ENCODE measurements at places on chromosomes 11 and 22.

GRCh38 chr11:119029340-119030028 is 1.2 kb downstream of the SLC37A4 start:
- DNase-seq = peak; percentile 34

- no peak for DNase-seq
Observed at GRCh38 chr11:134032501-134033091, 36.3 kb upstream of the JAM3 start.

DNA sequence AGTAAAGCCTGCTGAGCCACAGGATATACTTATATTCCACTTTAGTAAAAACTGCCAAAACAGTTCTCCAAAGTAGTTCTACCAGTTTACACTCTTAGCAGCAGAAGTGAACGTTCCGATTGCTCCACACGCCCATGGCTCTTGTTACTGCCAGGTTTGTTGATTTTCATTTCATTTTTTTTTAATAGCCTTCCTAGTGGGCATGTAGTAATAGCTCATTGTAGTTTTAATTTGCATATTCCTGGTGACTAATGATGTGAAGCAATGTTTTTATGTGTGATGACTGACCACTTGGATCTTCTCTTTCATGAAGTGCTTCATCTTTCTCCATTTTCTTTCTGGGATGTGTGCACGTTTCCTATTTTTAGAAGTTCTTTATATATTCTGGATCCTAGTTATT is 4.8 kb upstream of the C11orf97 start:
- no peak for DNase-seq

- peak; percentile 51 for DNase-seq
Observed at GRCh38 chr11:75815345-75816168, 547 bp downstream of the UVRAG start.

DNA sequence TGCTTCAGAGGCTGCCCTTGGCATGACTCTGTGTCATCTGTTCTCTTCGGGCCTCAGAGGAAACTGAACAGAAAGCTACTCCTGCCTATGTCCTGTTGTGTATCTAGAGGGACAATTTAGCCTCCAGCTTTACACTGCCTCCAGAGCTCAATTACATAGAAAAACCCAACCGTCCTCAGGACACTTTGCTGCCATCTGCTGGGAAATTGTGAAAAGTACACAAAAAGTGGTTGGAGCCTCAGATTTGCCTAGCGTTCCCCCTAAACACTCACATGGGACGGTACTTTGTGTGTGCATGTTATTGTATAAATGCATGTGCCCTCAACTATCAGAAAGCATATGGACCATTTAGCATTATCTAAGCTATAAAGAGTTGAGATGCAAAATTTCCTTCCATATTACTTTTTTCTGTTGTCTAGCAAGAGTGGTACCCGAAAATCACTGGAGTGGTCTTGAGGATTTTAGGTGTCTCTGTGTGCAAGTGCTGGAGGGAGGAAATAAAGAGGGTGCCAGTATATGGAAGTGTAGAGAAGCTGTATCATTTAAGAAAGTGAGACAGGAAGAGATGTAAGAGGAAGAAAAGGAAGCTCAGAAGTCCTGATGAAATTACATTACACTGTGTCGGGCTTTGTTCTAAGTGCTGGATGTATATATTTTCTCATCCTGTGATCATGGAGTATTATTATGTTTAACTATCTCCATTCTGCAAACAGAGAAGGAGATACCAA is 8.7 kb upstream of the MS4A4E start:
- peak; percentile 19 for DNase-seq

GRCh38 chr11:124674168-124674517 is 439 bp downstream of the SPA17 start:
- peak; percentile 32 for DNase-seq

GRCh38 chr11:94960488-94960887 is 12.9 kb downstream of the CWC15 start:
- no peak for DNase-seq

- DNase-seq = no peak
Observed at GRCh38 chr22:42623301-42623751, 8.6 kb upstream of the POLDIP3 start.

DNA sequence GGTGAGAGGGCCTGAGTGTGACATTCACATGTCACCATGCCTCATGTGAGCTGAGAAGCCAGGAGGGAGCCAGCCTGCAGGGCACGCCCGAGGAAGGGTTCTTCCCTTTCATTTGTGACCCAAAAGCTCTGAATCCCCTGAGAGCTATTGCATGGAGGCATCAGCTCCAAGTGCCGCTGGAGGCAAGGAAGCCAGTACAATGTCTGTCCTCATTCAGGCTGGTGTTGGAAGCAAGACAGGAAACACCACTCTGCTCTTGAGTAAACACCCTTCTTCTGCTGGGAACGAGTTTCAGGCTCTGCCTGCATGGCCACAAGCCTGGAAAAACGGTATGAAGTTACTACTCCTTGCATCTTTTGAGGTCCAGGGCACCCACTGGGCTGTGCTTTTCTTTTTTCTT is 83.8 kb upstream of the LARGE1 start:
- DNase-seq = no peak

- DNase-seq = no peak
Observed at GRCh38 chr11:19275496-19275895, 34.8 kb upstream of the E2F8 start.

GRCh38 chr11:62552485-62553079 is 6.0 kb upstream of the AHNAK start:
- no peak for DNase-seq

DNA sequence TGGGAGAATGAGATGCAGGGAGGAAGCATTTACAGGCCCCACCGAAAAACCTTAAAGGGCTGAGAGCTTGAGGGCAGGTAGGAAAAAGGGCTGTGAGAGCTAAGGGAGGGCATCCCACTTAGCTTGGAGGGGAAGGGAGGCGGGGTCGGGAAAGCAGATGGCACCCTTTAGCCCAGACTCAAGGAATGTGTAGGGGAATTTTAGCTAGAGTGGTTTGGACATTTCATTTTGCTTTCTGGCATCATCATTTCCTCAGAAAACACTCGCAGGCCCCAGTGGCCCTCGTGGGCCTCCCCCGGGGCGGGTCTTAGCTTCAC is 846 bp upstream of the STIM1 start:
- DNase-seq = no peak

GRCh38 chr11:118380571-118380970 is 20.8 kb upstream of the ATP5MG start:
- DNase-seq = no peak

GRCh38 chr11:69299023-69299461 is 5.1 kb downstream of the MYEOV start:
- no peak for DNase-seq

DNA sequence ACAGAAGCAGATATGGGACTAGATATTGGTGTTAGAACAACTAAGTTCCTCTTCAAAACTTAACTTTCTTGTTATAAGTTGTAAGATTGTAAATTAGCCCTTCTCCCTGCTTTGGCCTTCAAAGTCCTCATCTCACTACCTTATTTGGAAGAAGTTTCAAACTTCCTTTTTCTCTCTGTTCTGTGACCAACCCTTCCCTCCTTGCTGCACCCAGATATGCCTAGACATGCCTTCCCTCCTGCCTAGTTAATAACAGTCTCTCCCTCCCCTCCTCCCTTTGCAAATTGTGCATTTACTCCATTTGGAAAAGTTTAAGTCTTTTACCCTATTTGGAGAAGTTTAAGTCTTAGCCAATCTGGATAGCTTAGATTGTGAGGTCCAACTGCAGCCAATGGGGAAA is 4.9 kb downstream of the OR52K2 start:
- no peak for DNase-seq

DNA sequence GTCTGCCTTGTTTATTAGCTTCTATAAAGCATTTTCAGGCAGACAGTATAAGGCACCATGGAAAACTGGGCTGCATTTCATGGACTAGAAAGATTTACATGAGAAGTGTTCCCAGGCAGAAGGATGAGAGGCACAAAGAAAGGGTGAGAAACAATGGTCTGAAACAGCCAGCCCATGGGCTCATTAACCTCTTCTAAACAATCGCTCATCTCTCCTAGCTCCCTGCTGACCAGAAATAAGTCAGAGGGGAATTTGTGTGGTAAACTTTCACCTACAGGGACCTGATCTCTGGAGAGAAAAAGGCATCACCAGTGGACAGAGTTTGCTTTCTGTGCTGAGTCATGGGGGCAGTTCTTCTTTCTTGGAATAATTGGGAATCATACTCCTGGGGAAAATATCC is 51.8 kb upstream of the KIRREL3 start:
- DNase-seq = no peak

DNA sequence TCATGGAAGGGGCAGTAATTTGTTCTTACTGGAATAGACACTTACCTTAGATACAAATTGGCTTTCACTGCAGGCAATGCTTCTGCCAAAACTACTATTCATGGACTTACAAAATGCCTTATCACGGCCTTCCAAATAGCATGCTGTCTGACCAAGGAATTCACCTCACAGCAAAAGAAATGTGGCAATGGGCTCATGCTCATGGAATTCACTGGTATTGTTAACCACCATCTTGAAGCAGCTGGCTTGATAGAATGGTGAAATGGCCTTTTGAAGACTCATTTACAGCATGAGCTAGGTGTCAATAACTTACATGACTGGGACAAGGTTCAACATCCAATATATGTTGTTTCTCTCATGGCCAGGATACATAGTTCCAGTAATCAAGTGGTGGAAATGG is 21.9 kb downstream of the OR5B21 start:
- no peak for DNase-seq
